Activated T-cell treated with anti-CD3 and anti-CD28 coated beads, Interleukin-2, amount 50 U/mL, for 48 hours (primary cell): ENCODE measurements at places on chromosomes 5 and 9.

DNA sequence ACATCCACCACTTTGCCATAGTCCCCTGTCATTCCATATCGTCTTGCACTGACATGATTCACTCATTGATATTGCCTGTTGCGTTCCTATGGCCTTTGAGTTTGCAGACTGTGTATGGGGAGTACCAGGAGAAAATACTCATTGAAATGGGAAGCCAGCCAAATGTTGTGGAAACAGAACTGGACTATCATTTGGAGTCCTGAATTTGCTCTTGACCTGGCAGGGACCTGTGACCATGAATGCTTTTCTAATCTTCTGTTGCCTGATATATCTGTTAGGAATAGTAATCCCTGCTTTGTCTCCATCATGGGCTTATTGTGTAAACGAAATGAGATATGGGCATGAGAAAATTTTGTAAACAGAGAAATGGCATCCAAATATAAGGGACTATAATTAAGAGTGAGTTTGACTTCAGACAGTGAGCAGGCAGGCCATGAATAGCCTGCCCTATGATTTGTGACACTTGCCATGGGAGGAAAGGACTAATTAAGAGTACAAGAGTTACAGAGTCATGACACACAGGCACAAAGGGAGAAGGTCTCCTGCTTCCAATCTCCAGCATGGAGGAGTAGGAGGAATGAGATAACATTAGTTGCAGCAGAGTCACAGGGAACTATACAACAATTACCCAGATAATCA lies 572.9 kb upstream of the SGCD start:
- DNase-seq: no peak

- no peak for DNase-seq
These were observed 60.2 kb downstream of the PPARGC1B start for GRCh38 chr5:149790276-149790675.

DNA sequence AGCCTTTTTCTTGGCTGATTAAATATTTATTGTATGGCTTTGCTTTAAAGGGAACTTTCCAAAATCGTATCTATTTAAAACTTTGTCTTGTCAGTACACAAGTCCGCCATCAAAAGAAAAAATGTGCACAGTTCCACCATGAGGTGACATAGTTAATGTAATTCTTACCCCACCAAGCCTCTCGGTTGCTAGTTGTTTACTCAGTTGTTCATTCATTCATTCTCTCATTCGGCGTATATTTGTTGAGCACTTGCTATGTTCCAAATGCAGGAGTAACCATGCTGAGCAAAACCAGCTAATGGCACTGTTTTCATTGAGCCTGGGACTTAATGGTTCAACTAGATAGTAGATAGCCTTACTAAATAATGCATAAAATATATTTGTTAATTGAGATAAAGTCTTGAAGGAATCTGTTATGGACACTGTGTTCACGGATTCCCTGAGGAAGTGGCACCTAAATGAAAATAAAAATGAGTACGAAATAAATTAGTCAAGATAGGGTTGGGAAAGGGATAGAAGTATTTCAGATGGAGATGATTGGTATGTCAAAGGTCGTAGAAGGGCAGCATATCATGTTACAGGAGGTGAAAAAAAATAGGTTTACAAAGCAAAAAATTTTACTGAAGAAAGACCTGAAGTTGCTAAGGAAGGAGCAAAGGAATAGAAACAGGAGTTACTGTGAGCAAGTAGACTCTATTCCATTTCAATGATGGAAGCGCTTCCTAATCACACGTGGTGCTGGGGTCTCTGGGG lies 1.5 kb downstream of the DCAF10 start:
- no peak for DNase-seq

DNA sequence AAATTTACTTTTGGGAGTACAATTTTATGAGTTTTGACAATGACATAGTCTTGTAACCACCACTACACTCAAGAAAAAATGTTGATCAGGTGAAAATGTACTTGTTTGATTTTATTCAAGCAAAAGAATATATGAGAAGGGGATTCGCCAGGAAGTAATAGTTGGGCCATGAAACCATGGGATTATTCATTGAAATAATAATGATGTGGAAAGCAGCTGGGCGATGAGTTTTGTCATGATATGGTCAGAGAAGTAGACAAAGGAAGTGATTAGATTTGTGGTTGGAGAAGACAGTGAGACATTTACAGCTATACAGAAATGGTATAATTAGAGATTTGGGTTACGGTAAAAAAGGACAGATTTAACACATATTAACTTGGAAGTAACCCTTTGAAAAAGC lies 11.2 kb downstream of the HMGCR start:
- no peak for DNase-seq

DNA sequence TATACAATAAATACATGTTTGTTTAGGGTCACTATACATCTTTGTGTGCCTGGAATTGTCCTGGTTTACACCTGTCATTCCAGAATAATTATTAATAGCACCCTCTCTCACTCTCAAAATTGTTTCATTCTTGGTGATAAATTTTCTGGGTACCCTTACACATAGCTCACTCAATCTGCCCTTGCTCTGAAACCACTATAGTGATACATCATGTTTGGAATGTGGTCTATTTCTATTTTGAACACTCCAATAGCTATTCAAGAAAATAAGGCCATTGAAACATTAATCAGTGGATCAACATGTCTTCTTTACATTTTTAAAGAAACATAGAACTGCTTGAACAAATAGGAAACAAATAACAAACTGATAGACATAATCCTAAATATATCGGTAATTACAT lies 158.7 kb downstream of the ARRDC3 start:
- DNase-seq: no peak

DNA sequence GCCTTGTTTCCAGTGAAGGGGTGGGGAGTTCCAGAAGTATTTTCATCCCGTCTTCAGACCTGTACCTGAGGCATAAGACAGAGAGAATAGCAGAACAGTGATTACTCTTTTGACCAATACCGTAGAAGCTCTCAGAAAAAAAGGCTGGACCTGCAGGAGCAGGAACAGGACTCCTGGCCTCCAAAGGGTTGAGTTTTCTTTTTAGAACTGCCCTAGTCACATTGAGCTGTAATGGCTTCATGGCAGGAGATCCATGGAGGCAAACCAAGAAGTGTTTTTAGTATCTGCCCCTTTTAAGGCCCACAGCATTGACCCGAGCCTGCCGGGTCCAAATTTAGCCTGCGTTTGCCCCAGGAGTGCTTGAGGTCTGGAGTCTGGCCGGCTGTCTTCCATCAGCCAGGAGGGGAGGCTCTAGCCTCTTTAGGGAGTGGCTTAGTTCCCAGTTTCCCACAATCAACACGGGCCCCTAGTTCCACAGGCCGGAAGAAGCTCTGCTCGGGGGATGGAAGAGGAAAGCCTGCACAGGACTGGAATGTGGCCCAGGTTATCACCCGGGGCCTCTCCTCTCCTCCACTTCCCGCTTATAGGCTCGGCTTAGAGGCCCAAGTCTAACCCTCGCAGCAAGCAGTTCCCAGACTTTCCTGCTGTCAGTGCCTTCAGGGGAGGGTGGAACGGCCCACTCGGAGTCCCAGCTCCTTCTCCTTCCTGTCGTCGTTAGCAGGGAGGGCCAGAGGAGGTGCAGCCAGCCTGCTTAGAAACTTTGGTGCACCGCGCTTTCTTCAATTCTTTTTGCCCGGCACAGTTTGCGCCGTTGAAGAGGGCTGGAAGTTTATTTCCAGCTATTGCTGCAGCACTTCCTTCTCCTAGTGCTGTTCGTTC lies 80.7 kb downstream of the C9orf152 start:
- no peak for DNase-seq
